Amniotic stem cell (primary cell): ENCODE measurements at places on chromosomes 2 and 18.
A peak's percentile ranks its signal among the peaks of the same experiment; 100 is the strongest.

DNA sequence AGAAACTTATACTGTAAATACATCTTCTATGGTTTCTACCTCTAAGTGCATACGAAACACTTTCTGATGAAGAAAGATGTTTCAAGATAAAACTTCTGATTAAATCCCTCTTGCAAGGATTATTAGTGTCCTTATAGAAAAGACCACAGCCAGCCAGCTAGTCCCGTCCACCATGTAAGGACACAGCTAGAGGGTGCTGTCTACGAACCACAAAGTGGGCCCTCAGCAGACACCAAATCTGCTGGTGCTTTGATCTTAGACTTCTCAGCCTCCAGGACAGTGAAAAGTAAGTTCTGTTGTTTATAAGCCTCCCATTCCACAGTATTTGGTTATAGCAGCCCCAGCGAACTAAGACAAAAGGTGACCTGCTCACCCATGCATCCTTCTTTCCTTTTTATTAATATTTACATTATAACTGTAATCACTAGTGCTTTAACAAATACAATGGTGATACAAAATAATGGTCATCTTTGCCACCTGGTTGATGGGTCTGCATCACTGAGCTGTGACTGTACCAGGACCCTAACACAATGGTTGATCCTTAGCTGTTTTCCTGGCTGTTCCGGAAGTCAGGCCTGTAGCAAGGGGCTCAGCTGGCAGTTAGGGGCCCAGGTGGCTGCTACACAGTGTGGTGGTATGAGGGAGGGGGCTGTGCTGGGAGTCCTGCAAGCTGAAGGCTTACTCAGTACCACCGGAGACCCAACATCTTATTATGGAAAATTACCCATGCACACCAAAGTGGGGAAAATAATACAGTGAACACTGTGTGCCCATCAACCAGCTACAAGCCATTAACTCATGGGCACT lies 108.5 kb upstream of the SMAD7 start:
- DNase-seq, result no peak

- DNase-seq, result no peak
These were observed 5.8 kb upstream of the LRP1B start for GRCh38 chr2:142136571-142136970.

GRCh38 chr2:233968556-233968955 lies 51.4 kb downstream of the TRPM8 start:
- no peak for DNase-seq

DNA sequence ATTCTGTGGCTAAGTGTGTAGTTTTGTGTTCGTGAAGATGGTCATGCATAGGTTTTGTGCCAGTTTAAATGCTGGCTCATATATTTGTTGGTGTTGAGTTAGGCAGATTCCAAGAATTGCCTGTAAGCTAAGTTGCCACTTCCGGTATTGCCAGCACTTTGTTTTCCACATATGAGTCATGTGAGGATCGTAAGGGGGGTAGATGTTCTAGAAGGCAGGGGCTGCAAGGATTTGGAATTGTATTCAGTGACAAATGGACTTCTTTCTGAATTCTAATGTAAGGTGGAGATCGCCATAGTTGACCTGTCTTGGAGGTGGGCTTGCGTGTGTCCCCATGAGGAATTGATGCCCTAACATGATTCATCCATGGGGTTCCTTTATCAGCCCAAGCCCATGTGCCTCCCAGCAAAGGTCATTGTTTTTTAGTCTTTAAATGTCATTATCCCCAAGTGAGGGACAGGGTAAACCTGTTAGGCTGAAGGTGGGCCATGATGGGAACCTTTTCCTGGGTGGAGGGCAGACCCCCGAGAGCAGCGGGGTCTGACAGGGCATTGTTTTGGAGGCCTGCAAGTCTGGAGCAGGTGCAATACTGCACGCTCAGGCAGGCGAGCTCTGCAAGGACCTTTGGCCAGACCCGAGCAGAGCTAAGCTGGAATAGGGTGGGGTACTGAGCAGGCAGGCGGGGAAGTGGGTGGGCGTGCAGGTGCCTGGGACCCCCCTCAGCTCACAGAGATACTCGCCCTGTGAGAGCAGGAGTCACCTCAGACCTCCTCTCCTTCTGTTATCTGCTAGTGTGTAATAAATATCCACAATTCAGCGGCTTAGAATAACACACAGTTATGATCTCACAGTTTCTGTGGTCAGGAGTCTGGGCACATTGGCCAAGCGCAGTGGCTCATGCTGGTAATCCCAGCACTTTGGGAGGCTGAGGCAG lies 77.4 kb downstream of the LRRFIP1 start:
- peak; percentile 54 for DNase-seq

DNA sequence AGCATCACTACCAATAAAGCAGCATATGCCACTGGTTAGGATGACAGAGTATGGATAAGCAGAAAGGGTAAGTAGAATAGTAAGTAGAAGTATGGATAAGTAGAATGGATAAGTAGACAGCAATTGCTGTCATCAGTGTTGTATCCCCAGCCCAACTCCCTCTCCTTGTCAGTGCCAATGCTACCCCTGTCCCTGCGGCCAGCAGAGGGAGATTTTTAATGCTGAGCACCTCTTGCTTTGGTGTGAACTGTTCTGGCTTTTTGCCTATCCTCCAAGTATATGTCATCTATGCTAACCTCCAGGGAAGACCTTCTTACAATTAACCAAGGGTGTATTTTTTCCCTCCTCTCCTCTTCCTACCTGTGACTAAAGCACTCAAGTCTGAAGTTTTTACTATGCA lies 136.7 kb upstream of the SPHKAP start:
- no peak for DNase-seq

GRCh38 chr2:237336131-237336530 lies 77.8 kb downstream of the COL6A3 start:
- DNase-seq, result no peak

GRCh38 chr2:141162314-141162713 lies 968.5 kb downstream of the LRP1B start:
- DNase-seq, result no peak

- DNase-seq, result no peak
These were observed 235.6 kb downstream of the CPS1 start for GRCh38 chr2:210792000-210792399.

DNA sequence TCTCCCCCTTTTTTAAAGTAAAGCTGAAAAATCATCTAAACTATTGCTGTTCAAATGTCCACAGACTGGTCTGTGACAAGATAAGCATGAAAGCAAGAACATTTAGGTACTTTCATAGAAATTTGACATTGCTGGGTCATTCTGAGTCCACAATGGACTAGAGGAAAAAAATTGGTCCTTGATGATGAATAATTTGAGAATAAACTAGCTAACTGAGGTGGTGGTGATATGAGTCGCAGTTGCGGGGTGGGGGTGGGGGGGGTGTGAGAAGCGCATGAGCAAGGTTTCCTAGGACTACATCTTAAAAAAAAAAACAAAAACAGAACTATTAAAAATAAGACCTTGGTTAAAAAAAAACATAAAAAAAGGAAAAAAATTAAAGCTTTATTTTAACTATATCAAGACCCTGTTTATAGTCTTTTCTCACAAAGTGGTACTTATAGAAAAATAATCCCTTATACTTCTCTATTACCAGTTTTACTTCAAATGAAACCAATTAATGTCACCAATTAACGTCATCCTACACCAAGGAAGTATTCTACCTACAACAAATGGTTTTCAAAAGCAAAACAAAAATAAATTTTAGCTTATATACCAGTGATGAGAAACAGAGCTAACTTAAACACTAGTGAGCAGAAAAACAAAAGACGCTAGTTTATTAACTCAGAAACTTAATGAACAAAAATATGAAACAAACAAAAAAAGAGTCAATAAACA lies 88.1 kb downstream of the ASXL2 start:
- DNase-seq, result no peak

DNA sequence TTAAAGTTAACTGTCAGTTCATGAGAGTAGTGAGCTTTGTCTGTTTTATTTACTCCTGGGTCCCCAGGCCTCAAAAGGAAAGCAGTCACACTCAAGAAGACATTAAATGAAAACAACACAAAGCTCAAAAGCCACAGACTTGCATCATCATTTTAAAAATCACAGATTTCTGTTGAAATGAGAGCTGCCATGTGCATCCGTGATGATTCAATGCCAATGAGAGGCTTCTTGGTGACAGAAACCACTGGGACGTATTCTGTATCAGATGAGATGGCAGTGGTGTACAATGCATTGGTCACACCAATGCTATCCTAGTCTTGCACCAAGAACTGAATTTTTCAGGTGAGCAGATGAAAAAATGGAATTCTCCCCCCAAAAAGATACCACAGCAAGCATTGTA lies 204.8 kb downstream of the ANAPC1 start:
- no peak for DNase-seq

GRCh38 chr2:208179028-208179609 lies 10.7 kb downstream of the C2orf80 start:
- no peak for DNase-seq

- DNase-seq, result no peak
These were observed 12.3 kb upstream of the IL1B start for GRCh38 chr2:112848833-112849232.

DNA sequence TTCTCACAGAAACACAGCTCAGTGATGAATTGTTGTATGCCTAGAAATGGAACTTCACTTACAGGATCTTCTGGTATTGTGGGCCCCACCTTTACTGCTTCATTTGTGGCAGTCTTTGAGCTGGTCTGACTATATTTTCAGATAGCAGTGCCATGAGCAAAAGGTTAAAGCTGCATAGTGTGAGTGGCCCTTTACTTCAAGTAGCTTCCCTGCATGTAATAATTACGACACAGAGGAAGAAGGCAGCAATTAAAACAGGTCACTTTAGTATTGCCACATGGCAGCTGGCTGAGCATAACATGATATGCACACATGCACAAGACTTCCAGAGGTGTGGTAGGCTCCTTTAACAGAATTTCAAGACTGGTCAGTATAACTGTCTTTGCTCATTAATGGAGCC lies 426.3 kb upstream of the ZEB2 start:
- DNase-seq, result no peak

- DNase-seq, result no peak
These were observed 52.1 kb upstream of the SLC66A3 start for GRCh38 chr2:11102956-11103860.

DNA sequence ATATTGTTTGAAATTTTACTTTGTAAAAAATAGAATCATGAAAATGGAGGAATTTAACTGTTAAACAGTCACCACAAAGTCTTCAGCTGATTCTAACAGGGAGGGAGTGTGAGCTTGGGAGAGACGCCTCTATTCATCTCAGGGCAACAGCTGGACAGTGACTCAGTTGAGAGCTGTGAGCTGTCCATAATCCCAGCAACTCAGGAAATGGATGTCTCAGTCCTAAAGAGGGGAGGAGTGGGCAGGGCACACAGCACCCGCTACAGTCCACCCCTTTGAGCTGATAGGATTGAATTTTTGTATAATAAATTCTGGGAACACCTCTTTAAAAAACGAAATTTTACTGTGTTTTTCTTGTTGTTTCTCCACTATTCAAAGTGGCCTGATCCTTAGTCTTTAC lies 255.1 kb upstream of the THUMPD2 start:
- peak; percentile 40 for DNase-seq

GRCh38 chr2:191066197-191066918 lies 52.4 kb upstream of the STAT1 start:
- DNase-seq, result no peak

DNA sequence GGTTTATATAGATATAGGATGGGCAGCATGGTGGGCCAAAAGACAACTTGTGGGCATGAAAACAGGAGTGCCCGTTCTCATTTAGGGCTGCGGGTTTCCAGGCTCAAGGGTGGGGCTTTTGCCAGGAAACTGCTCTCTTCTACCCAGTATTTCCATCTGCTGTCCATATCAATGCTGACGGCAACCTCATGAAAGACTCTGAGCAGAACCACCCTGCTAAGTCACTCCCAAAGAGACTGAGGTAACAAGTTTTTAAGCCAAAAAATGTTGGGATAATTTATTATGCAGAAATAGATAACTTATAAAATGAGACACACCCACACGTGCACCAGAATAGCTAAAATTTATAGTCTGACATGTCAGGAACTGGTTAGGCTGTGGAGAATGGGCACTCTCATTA lies 36.1 kb upstream of the MPPE1 start:
- DNase-seq, result no peak

- DNase-seq, result no peak
These were observed 73.4 kb downstream of the CDCA7 start for GRCh38 chr2:173427887-173428668.

GRCh38 chr2:118853129-118853640 lies 5.7 kb upstream of the EN1 start:
- DNase-seq, result no peak

GRCh38 chr2:46980786-46981573 lies 65.4 kb upstream of the MCFD2 start:
- no peak for DNase-seq
